Endothelial cell of umbilical vein (primary cell): ENCODE measurements at places on chromosomes 6 and 20.
A peak's percentile ranks its signal among the peaks of the same experiment; 100 is the strongest.

- DNase-seq, result no peak
Observed at GRCh38 chr20:33005132-33005566, 916 bp upstream of the SUN5 start.

GRCh38 chr6:158416883-158417759, 104.9 kb downstream of the TULP4 start:
- DNase-seq, result no peak

DNA sequence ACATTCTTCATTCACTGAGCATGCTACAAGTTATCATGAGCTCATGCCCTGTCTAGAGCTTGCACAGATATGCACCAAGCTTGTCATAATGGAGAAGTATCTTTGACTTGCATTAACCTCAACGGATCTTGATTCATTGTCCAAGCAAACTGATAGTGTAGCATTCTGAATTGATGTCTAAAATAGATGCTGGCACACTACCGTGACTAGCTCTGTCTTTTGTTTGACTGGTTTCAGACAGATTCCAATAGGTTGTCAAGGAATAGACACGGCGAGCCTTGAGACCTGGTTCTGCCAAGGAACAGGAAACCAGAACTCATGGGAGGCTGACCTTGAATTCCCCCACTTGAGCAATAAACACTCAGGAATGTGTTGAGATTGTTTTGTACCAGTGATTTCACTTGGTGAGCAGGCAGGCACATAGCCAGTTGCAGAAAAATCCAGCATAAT, 1153.1 kb upstream of the GJE1 start:
- peak; percentile 98 for DNase-seq

- DNase-seq, result peak; percentile 51
Observed at GRCh38 chr6:41022294-41022693, 16.7 kb downstream of the UNC5CL start.

DNA sequence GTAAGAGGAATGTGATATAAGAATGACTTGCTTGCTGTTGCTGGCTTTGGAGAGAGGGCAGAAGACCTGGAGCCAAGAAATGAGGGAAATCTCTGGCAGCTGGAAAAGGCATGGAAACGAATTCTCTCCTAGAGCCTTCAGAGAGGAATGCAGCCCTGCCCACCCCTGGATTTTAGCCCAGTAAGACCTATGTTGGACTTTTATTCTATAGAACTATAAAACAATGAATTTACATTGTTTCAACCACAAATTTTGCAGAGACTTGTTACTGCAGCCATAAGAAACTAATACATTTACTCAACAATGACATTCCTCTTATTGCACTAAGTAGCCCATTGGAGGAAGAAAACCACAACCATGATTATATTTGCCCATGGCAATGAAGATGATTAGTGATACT, 39.5 kb upstream of the PREP start:
- no peak for DNase-seq

DNA sequence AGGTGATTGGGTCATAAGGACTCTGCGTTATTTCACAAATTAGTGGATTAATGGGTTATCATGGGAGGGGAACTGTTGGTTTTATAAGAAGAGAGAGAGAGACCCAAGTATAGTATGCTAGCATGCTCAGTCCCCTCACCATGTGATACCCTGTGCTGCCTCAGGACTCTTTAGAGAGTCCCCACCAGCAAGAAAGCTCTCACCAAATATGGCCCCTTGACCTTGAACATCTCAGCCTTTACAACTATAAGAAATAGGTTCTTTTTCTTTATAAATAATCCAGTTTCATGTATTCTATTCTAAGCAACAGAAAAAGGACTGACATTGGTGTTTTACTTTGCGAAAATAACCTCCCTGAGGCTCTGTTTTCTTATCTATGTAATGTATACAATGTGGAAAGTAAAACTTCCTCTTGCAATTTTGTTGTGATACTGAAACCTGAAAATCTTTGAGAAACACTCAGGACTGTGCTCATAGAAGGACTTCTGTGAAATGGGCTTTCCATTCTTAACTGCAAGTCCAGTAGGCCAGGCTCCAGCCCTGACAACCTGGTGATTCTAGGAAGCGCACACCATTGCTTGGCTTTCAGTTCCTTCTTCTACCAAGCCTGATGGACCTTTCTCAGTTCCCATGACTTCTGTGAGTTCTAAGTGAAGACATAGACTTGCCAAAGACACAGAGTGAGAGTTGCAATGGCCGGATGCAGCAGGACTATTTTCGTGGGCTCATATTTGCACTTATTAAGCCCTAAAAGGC, 21.9 kb downstream of the SIRPD start:
- DNase-seq, result no peak

- DNase-seq, result peak; percentile 87
Observed at GRCh38 chr6:52576392-52577021, 353 bp downstream of the TRAM2 start.

- DNase-seq, result no peak
Observed at GRCh38 chr20:60087563-60088105, 129.4 kb downstream of the CDH26 start.

- DNase-seq, result no peak
Observed at GRCh38 chr6:161200610-161201370, 73.1 kb downstream of the AGPAT4 start.

GRCh38 chr6:93036835-93037234, 382.5 kb downstream of the EPHA7 start:
- DNase-seq, result peak; percentile 29

GRCh38 chr6:75149696-75150095, 56.2 kb downstream of the COL12A1 start:
- DNase-seq, result no peak

DNA sequence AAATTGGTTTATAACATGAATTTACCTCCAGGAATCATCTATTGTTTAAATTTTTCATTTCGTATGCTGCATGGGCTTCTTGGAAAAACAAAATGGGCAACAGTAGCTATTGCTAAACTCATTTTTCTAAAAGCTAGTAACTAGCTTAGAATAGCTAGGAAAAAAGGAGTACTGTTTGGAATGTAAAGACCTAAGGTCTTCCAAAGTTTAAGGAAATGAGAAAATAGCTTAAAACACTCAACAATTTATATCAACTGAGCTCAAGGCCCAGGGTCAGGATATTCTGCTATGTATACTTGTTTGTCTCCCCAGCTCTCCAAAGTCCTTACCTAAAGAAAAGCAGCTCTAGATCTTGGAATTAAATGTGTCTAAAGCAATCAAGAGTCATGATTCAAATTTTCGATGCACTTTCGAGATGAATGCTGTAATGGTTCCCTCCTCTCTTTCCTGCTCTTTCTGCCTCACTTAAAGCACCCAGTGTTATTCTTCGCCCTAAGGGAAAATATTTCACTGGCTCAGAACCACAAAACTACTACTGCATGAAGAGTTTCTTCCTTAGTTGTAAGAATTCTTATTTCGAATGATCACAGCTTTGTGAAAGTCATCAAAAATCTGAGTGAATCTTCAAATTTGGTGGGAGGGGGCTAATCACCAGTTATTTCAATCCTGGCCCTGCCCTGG, 41.6 kb downstream of the LYRM4 start:
- DNase-seq, result no peak

DNA sequence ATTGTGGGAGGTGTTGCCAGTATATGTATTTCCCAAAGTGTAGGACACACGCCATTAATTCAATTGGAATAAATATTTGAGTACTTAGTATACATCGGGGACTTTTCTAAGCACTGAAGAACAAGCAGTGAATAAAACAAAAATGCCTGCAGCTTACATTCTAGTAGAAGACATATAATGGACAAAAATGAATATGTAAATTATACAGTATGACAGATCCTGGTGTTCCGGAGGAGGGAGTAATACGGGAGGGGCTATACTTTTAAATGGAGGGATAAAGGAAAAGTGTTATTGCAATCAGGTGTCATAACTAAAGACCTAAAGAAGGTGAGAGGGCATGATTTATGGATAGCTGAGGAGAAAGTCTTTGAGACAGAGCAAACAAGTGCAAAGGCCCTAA, 15.1 kb downstream of the UBE2V1 start:
- DNase-seq, result no peak

GRCh38 chr20:49381558-49382493, 100.6 kb downstream of the KCNB1 start:
- DNase-seq, result no peak

- DNase-seq, result peak; percentile 90
Observed at GRCh38 chr20:63698739-63699465, 2.5 kb downstream of the TNFRSF6B start.

- no peak for DNase-seq
Observed at GRCh38 chr20:20228351-20228750, 139.6 kb upstream of the INSM1 start.

DNA sequence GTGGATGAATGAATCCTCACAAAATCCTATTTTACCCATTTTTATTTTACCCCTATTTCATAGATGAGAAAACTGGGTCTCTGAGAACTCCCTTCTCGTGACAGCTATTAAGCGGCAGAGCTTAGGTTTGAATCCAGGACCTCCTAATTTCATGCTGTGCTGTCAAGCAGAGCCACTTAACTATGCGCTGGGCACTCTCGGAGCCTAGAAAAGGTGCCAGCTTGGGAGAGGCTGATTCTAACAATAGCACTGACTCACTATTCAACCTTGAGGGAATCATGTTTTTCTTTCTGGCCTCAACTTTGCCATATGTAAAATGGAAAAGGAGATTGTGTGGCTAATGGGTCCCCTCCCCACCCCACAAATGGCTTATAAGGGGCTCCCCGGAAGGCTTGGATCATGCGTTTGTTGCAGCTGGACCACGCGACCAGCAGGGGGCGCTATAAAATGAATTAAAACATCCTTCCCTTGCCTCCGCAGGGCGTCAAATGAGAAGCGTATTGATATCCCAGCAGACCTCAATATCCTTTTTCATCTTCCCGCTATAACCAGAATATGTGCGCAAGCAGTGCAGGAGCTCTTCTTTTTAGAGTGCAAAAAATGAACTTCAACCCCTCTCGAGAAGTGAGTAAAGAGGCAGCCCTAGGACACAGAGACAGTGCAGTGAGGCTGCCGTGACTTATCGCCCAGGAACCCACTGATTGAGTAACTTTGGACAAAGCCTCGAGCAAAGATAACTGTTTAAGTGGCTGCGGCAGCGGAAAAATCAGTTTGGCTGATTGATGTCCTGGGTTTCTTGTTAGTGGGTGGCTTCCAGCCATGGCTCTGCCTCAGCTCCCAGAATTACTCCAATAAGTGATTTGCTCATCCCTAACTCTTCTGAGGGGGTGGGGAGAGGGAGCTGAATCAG, 12.8 kb upstream of the PDYN start:
- peak; percentile 30 for DNase-seq

DNA sequence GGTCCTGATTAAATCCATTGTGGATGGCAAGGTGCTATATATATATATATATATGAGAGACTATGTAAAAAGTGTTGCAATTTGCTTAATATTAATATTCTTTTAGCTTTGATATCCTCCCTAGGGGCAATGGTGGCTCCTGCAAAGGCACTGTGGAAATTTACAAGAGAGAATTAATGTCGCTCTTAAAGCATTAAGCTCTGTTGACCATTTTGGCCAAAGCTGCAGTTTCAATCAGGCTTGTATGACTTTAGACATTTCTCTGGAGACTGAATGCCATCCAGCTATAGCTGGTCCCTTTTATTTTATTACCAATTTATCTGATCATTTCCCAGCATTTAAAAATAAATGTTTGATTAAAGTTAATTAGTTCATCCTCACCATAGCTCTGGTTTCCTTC, 155.3 kb downstream of the JARID2 start:
- DNase-seq, result no peak

GRCh38 chr6:96716221-96716620, 121.1 kb downstream of the GPR63 start:
- no peak for DNase-seq

DNA sequence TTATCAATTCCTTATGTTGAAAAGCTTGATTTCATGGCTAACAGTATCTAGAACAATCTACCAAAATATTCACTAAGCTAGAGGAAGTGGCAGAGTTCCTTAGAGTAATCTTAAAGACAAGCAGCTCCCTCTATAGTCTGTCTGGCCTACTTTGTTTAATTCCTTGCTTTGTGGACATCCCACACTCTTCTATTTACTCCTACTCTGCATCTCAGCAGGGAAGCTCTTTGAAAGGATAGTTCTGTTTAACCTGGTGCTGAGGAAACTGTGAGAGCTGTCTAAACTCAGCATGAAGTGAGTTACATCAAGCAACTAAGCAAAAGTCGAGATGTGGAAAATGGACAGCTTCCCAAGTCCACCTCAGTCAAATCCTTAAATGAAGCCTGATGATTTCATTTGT, 4.3 kb downstream of the REV3L start:
- peak; percentile 70 for DNase-seq

- no peak for DNase-seq
Observed at GRCh38 chr20:36992802-36993334, 41.4 kb upstream of the SAMHD1 start.
